GM04503 (cell line): ENCODE measurements at places on chromosomes 16 and 17.
A peak's percentile ranks its signal among the peaks of the same experiment; 100 is the strongest.

DNA sequence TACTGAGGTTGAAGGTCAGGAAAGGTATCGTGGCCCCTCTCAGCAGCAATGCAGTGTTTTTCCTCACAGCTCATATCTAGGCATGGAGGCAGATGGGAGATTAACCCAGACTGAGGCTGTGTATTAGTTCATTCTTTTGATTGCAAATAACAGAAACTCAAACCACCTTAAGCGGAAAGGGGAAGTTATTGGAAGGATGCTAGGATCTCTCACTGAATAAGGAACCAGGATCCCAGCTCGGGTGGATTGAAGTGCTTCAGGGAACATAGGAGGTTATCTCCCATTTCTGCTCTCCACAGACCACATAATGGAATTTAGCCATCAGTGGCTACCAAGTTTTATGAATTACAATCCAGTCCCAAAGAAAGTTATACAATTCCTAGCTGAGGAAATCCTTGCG is 8.2 kb downstream of the ZNF689 start:
- no peak for DNase-seq

GRCh38 chr16:69469807-69470561 is 45.6 kb downstream of the CYB5B start:
- DNase-seq, result no peak

- no peak for DNase-seq
Observed at GRCh38 chr17:48441231-48441711, 11.3 kb upstream of the SKAP1 start.

- no peak for DNase-seq
Observed at GRCh38 chr17:79791735-79792161, 5.1 kb downstream of the CBX8 start.

DNA sequence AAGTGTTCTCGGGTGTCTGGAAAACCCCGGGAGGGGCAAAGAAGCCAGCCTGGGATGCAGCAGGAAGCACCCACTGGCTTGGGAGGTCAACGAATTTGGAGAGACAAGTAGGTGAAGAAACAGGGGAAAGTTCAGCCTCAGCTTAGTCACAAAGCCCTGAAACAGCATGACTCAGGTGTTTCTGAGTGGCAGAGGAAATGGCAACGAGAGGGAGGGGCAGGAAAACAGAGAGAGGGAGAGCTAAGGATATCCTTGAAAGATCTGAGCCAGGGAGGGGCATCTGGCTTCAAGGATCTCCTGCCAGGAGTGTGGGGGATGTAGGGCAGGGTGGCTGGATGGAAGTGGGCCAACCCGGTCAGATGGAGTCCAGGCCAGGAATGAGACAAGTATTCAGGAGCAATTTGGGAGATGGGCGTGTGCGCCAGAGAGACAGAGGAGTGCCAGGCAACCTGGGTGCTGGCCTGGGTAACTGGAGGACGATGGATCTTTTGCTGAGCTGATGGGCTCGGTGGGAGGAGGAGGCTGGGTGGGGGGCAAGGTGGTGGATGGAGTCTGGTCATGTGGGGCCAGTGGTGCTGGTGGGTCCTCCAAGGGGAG is 27.2 kb downstream of the ABCC3 start:
- peak; percentile 73 for DNase-seq
